ENCODE measurements at places on chromosomes 3 and 15.

GRCh38 chr3:8942115-8942514 lies 21.2 kb downstream of the RAD18 start:
- DNase-seq: no peak

GRCh38 chr3:54349231-54349652 lies 226.9 kb downstream of the CACNA2D3 start:
- DNase-seq: no peak

DNA sequence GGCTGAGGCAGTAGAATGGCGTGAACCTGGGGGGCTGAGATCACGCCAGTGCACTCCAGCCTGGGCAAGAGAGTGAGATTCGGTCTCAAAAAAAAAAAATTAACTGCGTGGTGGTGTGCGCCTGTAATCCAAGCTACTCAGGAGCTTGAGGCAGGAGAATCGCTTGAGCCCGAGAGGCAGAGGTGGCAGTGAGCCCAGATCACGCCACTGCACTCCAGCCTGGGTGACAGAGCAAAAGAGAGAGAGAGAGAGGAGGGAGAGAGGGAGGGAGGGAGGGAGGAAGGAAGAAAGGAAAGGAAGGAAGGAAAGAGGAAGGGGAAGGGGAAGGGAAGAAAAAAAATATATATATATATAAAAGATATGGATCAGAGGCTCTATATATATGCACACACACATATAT lies 6.0 kb downstream of the TM4SF19 start:
- DNase-seq: no peak

DNA sequence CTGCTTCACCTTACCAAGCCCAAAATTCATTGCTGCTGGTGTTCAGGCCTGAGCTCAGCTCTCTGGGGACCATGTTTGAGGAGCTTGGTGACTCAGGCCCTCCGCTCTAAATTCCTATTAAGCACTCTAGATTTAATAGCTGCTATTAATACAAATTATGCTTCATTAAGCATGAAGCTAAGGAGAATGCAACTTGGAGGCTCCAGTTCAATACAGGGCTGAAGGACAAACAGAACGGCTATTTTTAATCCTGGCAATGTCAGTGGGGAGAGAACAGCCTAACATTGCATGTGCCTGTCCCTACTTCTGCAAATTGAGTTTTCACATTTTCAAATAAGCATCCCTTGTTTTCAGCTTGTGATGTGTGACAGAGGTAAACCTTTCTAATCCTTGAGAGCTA lies 80.1 kb upstream of the TRIM42 start:
- no peak for DNase-seq

GRCh38 chr15:44790215-44790614 lies 53.9 kb downstream of the TRIM69 start:
- DNase-seq: no peak

DNA sequence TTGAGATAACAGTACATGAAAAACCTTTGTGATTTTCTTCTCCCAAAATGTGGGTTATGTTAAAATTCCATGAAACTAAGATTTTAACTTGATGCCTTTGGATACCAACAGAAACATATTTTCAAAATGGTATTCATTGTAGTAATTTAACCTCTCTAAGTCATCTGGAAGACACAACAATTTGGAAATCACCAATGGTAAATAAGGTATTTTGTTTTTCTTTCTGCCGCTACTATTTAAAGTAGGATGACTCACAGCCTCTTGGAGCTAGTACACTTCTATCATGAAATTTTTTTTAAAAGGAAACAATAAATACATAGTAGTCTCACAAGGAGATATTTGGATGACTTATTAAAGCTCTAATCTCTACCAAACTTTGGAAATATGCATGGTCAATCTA lies 291.6 kb upstream of the VEPH1 start:
- DNase-seq: no peak

GRCh38 chr3:105598042-105598796 lies 231.5 kb downstream of the ALCAM start:
- DNase-seq: no peak

- DNase-seq: peak; percentile 77
Observed at GRCh38 chr3:114290911-114291901, 2.6 kb upstream of the TIGIT start.

GRCh38 chr3:30952786-30953185 lies 58.3 kb upstream of the GADL1 start:
- DNase-seq: no peak

DNA sequence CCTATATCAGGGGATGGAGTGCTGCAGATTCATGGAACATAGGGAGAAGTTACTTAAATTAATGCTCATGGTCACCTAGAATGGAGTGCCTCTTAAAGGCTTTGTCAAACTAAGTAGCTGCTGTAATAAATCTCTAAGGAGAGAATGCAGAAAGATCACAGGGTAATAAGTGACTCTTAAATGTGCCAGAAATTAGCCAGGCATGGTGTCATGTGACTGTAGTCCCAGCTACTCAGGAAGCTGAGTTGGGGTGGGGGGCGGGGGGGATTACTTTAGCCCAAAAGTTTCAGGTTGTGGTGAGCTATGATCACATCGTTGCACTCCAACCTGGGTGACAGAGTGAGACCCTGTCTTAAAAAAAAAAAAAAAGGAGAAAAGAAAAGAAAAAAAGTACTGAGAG lies 90.9 kb upstream of the ASB14 start:
- DNase-seq: no peak

- no peak for DNase-seq
Observed at GRCh38 chr3:182683453-182683852, 109.9 kb upstream of the ATP11B start.

DNA sequence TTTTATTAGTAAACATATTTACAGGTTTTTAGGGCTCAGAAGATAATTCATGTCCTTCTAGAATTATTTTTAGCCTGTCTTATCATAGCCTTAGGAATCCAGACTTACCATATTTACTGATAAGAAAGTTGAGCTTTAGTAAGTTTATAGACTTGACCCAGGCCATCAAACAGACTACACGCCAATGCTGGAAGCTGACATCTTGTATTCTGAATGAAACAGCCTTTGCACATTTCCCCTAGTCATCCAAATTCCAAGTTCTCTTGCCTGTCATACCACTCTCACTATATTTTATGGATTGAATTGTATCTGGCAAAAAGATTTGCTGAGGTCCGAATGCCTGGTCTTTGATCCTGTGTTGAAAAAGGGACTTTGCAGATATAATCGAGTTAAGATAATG lies 58.6 kb downstream of the DRD3 start:
- DNase-seq: no peak

GRCh38 chr3:197327701-197328100 lies 29.3 kb upstream of the DLG1 start:
- DNase-seq: no peak

GRCh38 chr15:80776420-80777045 lies 2.6 kb upstream of the CEMIP start:
- DNase-seq: peak; percentile 31

GRCh38 chr3:32956750-32957570 lies 5.5 kb downstream of the CCR4 start:
- no peak for DNase-seq

- no peak for DNase-seq
Observed at GRCh38 chr3:112097378-112097777, 11.2 kb downstream of the C3orf52 start.

- DNase-seq: no peak
Observed at GRCh38 chr3:16528581-16528993, 15.1 kb upstream of the RFTN1 start.

DNA sequence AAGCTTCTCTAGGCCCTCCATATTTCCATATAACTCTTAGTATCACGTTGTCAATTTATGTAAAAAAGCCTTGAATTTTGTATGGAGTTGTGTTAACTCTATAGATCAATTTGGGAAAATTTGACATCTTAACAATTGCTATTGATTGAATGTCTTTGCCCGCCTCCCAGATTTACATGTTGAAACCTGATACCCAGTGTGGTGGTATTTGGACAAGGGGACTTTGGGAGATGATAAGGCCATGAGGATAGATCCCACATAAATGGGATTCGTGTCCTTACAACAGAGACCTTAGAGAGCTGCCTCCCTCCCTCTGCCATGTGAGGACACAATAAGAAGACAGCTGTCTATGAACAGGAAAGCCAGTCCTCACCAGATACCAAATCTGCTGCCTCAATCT lies 21.1 kb upstream of the TNK2 start:
- DNase-seq: no peak

- DNase-seq: no peak
Observed at GRCh38 chr3:105744202-105744601, 124.6 kb downstream of the CBLB start.

DNA sequence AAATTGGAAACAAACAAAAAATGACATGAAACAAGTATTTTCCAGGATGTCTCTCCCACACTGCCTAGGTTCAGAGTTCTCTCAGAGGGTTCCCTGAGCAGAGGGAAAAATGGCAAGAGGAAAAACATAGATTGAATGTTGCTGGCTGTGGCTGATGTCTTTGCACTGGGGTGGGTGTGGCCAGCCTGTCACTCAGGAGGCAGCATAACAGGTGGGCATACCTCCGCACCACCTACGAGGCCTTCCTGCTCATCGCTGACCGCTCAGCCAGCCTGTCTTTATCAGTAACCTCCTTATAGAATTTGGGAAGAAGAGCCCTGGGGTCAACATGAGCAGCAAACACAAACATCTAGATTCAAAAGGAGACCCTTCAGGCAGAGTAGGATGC lies 216.6 kb upstream of the UMPS start:
- DNase-seq: no peak

- DNase-seq: no peak
Observed at GRCh38 chr3:37574177-37574943, 287.3 kb upstream of the CTDSPL start.

- no peak for DNase-seq
Observed at GRCh38 chr15:58517682-58518525, 86.1 kb downstream of the LIPC start.

GRCh38 chr3:98986073-98986472 lies 84.6 kb upstream of the DCBLD2 start:
- DNase-seq: no peak

- no peak for DNase-seq
Observed at GRCh38 chr3:197591816-197592215, 36.0 kb upstream of the BDH1 start.

DNA sequence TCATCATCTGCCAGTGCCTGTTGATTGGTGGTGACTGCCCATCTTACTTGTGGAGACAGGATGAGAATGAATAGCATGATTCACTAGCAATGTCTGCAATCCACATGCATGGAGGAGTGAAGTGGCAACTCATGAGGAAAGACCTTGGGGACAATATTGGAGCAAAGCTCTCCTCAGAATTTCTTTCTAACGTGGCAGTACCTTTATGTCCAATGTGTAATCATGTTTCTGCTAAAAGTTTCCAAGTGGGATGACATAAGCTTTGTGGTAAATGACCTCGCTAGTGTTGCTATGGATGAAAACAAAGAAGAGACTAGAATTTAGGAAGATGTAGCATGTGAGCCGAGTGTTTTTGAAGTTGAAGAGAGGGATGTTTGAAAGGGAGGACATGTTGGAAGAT lies 117.8 kb downstream of the CPNE4 start:
- no peak for DNase-seq

DNA sequence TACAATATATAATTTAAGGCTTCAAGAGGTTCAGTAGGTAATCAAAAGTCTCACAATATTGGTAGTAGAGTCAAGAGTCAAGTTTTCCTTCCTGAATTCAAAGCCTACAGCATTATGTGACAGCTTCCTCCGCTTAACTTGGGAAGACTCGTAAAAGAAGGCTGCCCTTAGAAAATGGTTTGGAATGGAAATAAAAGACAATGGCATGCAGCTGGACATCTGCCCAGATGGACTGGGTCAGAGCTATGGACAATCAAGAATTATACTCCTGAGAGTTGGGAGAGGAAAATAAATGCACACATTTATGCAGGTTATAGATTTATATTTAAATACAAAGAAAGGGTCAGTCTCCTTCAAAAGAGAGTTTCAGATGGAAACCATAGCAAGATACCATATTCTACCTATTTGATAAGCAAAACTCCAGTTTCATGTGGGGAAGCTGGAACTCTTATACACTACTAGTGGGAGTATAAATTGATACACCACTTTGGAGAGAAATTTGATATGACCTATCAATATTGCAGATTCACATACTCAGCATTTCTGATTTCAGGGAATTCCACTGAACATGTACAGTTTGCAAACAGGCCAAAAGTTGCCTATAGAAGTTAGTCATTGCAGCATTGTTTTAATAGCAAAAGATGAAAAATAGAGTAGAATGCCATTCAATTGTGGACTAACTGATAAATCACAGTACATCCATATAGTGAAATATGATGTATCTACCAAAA lies 6.1 kb downstream of the CRYBG3 start:
- no peak for DNase-seq

DNA sequence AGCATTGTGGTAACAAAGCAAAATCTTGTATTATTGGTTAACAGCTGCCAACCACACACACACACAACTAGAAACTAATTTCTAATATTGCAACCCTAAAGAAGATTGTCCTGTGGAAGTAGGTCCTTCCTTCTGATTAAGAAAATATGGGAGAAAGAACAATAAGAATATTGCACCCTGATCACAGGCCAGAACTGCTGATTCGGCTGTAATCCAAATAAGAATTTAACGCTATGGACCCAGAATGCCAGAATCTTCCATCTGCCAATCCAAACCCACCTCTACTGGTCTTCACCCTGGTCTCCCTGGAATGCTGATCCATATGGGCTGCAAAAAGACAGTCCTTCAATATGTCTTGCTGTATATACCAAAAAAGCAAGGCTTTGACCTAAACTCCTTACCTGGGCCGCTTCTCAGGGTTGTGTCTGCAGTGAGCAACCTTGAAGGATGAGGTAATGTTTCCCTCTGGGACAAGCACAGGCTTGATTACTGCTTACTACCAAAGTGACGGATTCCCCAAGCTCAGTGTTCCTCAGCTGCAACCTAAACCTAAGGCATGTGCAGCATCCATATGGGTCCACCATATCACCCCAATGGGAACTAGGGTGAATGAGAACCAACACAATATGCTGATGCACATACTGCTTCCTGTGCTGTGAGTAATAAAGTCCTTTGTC lies 8.0 kb downstream of the CCDC14 start:
- no peak for DNase-seq

GRCh38 chr3:152480282-152480953 lies 211.7 kb downstream of the MBNL1 start:
- DNase-seq: no peak

DNA sequence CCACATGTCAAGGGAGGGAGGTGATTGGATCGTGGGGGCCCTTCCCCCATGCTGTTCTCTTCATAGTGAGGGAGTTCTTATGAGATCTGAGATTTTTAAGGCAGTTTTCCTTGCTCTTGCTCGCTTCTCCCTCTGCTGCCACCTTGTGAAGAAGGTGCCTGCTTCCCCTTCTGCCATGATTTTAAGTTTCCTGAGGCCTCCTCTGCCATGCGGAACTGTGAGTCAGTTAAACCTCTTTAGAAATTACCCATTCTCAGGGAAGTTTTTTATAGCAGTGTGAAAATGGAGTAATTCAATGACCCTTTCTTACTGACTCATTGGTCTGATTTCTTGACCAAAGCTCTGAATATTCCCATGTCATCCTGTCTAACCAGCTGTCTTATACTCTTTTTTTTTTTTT lies 484.4 kb upstream of the TPRG1 start:
- DNase-seq: no peak

DNA sequence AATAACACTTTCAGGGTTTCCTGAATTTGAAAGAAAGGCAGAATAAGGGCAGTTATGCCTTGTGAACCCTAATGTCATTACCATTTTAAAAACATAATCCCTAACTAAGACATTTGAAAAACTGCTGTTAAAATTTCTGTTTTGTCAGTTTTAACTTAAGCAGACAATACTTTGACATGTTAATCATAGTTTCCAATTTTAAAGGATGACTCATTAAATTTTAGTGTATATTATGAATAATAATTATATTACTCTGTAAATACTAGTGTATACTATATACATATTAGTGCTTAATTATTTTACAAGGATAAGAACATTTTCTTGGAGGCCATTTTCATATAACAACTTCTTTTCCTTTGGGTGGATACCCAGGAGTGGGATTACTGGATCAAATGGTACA lies 553.1 kb upstream of the BCHE start:
- no peak for DNase-seq

- no peak for DNase-seq
Observed at GRCh38 chr3:141105828-141106628, 54.9 kb downstream of the SPSB4 start.

Data from T-helper 17 cell (primary cell).